Choroid plexus epithelial cell (primary cell): ENCODE measurements at places on chromosomes 12 and 14.
A peak's percentile ranks its signal among the peaks of the same experiment; 100 is the strongest.

DNA sequence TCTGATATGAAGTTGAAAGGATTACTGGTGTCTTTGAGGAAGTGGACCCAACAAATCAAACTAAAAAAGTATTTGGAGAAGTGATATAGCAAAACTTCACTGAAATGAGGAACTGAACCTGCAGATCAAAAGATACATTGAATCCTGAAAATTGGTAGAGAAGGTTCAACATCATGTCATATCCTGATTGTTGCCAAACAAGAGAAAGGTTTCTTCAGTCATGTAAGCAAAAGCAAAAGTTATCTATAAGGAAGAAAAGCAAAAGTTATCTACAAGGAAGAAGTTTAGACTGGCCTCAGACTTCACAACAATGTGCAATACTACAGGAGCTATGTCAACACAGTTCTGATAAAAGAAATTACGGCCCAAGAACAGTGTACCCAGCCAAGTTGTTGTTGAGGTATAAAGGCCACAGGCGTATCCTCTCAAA is 142.7 kb downstream of the RAD51B start:
- peak; percentile 37 for DNase-seq

GRCh38 chr12:19916974-19917373 is 451.4 kb upstream of the PDE3A start:
- DNase-seq = no peak

DNA sequence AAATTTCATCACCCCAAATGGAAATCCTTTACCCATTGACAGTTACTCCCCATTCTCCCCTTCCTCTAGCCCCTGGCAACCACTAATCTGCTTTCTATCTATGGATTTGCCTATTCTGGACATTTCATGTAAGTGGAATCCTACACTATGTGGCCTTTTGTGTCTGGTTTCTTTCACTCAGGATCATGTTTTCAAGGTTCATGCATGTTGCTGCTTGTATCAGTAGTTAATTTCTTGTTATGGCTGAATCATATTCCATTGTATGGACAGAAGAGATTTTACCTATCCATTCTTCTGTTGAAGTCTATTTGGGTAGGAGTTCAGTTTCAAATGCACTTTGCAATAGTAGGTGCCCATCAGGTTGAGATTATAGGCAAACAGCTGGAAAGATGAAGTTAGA is 1.4 kb downstream of the RFC5 start:
- DNase-seq = no peak

- DNase-seq = no peak
Measured at GRCh38 chr14:64812412-64812811, 67.3 kb downstream of the SPTB start.

DNA sequence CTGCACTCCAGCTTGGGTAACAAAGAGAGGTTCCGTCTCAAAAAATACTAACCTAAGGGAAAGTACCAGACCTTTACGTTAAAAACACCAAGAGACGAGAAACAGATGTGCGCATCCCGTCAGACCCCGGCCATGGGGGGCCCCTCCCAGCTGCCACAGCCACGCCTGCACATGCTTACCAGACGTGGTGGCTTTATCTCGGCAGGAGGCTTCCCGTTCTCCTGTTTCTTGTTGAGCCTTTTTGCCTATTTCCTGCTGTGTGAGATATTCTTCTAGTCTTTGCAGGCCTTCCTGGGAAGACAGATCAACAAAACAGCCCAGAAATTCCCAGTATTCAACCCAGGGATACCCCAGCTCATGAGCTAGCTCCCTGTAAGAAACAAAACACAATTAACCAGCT is 23.6 kb downstream of the PGAM5 start:
- DNase-seq = peak; percentile 84

DNA sequence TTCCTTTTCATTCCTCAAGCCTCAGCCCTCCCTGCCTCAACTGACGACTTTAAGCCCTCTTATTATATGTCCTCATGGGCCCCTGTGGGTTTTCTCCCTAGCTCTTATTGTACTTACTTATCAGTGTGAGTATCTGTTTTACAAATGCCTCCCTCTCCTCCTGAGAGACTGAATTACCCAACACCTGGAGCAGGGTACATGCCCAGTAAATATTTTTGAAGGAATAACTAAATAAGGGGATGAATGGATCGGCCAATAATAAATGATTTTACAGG is 95.8 kb upstream of the SLC35F4 start:
- DNase-seq = no peak

GRCh38 chr14:99503848-99504453 is 22.7 kb downstream of the CCNK start:
- no peak for DNase-seq
